ENCODE measurements at places on chromosomes 13 and 19.

GRCh38 chr13:30375265-30375835 lies 46.9 kb upstream of the UBE2L5 start:
- DNase-seq = no peak

DNA sequence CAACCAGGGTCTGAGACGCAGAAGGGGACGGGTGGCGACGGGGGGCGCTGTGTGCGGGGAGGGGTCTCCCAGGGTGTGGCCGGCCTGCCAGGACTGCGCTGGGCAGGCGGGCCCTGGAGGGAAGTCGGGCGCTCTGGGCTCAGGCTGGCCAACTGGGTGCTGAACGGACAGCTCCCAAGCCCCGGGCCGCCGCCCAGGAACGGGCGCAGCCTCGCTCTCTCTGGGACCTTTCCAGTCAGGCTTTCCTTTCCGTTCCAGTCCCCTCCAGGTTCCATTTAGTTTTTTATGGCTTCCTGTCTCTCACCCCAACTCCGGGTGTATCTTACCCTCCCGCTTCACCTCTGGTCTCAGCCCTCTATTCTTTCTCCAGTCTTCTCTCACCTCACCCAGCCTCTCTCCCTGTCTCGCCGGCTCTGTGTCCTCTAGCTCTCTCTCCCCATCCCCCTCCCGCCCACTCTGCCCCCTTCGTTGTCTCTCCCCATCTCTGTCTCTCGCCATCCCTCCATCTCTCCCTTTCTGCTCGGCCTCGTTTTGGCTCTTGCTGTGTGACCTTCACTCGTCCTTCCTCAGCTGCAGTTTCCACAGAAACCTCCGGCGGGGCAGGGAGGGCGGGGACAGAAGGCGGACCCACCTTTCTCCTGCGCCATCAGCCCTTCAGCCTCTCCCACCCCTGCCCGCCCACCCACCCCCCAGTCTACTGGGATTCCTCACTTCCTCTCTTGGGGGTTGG lies 3.3 kb upstream of the ATP1A3 start:
- DNase-seq = no peak

DNA sequence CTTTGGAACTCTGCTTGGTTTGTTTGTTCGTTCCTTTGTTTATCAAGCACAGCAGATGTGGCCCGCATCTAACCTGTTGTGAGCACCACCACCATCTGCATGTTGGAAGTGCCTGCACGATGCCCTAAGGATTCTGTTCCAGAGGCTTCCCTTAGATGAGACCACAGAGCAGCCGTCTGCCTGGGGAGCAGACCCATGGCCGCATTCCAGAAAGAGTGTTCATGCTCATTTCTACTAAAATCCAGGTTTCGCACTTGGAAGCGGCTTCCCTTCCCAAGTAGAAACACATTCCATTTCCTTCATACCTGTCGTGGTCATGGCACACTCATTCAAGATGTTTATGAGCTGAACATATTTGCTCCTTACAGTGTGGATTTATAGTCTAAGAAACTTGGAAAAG lies 27.2 kb downstream of the COL4A2 start:
- no peak for DNase-seq

GRCh38 chr13:113544071-113544891 lies 40.3 kb upstream of the TFDP1 start:
- DNase-seq = no peak

DNA sequence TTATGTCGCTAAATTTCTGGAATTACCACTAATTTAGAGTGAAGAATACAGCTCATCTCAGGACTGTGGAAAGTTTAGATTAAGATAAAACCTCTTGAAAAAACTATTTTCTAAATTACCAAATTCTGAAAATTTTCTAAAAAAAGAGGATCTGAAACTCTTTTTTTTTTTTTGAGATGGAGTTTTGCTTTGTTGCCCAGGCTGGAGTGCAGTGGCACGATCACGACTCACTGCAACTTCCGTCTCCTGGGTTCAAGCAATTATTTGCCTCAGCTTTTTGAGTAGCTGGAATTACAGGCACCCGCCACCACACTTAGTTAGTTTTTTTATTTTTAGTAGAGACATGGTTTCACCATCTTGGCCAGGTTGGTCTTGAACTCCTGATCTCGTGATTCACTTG lies 16.6 kb upstream of the ZNF253 start:
- DNase-seq = no peak

GRCh38 chr19:55088543-55089341 lies 13.1 kb downstream of the EPS8L1 start:
- no peak for DNase-seq

DNA sequence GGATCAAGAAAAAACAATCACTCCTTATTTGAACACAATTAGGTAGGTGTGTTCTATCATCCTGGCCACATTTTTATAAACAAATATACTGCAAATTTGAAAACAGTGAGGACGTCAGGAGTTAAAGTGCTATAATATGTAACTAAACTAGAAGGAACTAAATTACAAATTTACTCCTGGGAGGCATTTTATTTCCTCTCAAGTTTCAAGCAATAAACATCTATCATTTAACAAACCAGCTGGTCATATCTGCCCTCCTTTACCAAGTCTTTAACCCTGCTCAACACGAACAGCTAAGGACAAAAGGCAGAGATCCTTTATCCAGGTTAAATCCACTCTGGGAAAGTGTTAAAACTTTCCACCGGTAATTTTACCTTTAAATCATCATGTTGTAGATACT lies 26.5 kb downstream of the ANKRD10 start:
- DNase-seq = no peak

Data from CMK (cell line).